NCI-H226 (cell line): ENCODE measurements at places on chromosomes 6 and 20.

DNA sequence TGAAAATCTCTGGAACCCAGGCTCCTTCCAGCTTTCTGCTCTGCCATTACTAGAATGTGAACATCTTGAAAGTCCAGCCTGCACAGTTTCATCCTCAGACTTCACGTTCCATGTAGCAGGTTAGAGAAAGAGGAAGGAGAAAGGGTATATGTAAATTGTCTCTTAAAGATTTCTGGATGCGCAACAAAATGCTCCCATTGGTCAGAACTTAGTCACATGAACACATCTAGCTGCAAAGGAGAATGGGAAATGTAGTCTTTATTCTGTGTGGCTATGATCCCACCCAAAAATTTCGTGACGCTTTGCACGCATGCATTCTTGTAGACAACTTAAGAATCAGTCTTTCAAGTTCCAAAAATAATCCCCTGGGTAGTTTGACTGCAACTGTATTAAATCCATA lies 46.4 kb upstream of the CHD6 start:
- DNase-seq = no peak

DNA sequence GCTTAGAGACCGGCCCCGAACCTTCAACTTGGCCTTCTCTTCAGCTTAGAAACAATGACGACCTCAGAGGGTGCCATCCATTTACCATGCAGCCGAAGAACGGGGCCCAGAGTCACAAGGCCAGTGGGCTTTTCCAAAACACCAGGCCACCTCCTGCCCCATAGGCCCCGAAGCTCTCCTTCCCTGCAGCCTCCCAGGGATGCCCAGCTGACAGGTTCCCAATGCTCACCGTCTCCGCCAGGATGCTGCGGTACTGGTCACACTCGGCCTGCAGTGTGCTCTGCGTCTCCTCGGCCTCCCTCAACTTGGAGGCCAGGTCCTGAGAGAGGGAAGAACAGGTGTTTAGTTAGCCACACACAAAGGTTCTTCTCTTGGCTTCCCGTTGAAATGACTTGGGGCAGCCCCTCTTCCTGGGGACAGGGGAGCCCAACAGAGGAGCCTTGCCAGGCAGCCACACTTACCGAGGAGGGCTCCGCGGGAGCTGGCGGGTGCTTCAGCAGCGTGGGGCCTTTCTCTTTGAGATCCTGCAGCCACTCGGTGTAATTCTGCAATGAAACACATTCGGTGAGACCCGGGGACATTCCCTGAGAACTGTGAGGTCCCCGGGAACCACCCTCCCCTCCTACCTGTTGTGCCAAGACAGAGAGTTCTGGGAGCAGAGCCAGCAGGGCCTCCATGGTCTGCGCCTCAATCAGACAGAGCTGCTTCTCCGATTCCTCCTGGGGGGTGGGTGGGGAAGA lies 51.5 kb downstream of the DSTN start:
- DNase-seq = no peak

- DNase-seq = no peak
Measured at GRCh38 chr6:169895926-169896761, 144.7 kb downstream of the ERMARD start.

GRCh38 chr6:117615750-117616390 lies 13.6 kb upstream of the GOPC start:
- no peak for DNase-seq

DNA sequence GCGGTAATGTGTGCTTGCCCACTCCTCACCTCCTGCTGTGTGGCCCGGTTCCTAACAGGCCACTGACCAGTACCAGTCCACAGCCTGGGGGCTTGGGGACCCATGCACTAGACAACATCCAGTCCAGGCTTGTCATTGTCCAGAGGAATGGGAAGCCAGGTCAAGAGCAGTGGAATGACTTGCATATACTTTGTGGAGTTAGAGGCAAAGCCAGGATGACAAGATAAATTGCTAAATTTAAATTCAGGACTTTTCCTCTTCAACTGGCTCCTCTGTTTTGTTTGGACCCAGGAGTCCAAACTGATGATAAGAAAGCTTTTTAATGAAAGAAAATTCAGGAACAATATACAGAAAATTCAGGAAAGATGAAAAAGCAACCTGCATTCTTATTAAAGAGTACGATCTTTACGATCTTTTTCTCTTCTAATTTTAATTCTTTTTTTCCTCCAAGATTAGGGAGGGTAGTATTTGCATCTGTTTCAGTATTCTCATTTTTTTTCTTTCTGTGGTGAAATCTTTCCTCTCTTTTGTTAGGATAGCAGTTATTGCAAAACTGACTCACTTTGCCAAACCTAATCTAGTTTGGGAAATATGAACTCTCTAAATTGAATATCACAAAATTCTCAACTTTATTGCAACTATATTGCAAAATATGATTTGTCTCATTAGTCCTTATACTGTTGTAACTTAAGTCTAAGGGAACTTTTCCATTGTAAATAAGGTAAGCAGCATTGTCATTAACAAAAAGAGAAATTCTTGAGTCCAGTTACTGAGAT lies 48.2 kb downstream of the DCBLD1 start:
- no peak for DNase-seq

GRCh38 chr20:32527052-32527446 lies 58.1 kb downstream of the NOL4L start:
- DNase-seq = no peak

- no peak for DNase-seq
Measured at GRCh38 chr6:111147440-111147839, 60.1 kb downstream of the SLC16A10 start.

DNA sequence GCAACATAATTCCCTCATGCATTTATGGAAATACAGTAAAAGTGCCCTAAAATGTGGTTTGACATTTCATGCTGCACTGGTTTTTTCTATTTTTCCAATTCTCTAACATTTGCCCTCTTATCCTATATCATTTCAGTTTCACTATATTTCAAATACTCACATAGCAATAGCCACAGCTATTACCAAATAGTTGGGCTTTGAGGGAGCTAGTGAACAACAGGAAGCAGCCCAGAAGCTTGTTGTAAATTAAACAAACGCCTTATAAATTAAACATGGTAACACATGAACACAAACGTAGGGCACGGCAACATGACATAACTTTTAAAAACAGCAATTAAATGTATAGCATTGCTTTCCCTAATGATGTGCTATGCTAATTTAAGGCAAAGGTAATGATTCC lies 469.0 kb downstream of the CDC5L start:
- DNase-seq = no peak

- DNase-seq = peak; percentile 28
Measured at GRCh38 chr6:111871725-111872400, 1.4 kb downstream of the FYN start.

DNA sequence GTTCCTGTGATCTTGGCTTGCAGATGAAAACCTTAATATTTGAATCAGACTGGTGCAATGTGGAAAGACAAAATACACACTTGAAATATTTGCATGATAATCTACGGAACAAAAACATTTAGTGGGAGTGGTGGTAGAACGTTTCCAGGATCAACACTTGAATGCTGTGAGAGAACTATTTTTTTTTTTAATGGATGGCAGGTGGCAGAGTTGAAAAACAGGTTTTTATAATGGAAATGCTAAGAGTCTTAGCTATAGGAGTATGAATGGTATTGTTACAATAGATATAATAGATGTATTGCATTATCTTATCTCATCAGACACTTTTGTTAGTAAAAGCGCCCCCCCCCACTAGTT lies 49.2 kb downstream of the CDKAL1 start:
- no peak for DNase-seq

DNA sequence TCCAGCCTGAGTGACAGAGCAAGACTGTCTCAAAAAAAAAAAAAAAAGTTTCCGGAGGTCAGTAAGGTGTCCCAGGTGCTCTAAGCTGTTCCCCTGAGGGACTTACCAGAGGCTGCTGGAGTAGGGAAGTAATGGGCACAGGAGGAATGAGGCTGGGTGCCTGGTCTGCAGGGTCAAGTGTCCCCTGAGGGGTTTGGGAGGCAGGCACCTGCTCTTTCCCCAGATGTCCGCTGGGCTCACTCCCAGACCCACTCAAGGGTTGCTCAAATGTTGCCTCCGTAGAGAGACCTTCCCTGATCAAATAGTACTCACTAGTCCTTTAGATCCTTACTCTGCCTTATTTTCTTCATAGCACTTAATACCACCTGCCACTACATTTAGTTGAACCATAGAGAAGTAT lies 5.4 kb upstream of the MAPK13 start:
- DNase-seq = no peak

DNA sequence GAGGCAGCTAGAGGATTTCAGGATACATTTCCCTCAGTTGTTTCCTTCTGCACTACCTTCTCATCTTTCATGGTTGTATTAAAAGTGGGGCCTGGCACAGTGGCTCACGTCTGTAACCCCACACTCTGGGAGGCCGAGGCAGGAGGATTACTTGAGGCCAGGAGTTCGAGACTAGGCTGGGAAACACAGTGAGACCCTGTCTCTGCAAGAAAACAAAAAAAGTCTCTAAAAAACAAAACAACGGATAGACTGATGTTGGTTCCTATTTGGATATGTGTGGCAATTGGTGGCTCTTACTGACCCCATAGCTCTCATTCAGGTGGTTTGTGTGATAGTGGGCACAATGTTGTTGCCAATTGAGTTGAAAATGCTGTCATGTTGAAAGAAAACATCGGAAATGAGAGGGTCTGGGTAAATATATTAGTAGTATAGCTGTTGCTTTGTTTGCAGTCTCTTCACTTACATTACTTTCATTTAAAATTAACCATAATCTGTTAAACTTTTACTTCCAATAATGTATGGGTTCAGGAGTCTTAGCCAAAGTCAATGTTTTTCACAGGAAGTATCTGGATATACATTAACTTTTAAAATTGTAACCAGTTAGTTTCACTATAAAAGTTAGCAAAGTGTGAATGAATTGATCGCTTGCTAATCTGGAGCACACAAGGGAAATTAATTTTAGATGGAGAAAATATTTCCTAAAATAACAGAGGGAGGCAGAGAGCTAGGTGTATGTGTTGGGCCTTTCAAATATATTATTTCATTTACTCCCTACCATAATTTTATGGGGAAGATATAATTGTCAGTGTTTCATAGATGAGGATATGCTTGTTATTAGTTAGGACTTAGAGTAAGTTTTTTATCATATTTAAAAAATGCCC lies 31.1 kb downstream of the UTRN start:
- no peak for DNase-seq

- DNase-seq = no peak
Measured at GRCh38 chr6:107329063-107329860, 130.1 kb downstream of the PDSS2 start.
